ENCODE measurements at places on chromosomes 5 and 9.

DNA sequence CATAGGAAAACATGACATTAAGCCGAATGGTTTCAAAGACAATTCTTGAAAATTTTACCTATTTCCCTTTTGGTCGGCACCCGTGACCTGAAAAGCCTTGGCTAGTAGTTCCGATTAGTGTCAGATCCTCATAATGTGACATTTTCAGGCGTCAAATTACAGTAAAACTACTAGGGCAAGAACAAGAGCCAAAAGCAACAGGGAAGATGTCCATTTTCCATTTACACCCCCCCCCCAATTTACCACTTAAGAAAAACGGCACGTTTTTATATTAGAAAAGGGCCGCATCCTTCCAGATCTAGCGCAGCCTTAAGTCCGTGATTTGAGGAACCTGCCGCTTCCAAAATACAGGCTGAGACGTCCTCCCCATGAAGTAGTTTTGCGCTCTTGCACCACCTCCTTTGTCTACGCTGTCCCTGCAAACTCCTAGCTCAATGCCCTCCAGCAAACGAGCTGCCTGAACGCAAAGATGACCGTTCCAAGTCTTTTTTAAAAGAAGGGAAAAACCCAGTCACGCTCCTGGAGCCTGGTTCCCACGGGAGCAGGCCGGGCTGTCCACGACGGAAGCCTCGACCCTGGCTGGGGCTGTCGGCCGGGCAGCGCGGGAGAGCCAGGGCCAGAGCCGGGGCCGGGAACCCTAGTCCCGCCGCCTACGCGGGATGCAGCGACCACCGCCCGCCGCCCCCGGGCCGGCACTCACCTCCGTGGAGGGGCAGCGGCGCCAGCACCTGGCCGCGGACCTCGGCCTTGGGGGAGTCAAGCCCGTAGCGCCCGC, 616 bp downstream of the RNF130 start:
- DNase-seq: peak; percentile 28

- DNase-seq: no peak
Measured at GRCh38 chr9:87824216-87824875, 58.3 kb upstream of the SPATA31E1 start.

GRCh38 chr9:38405785-38406184, 13.3 kb downstream of the ALDH1B1 start:
- no peak for DNase-seq

DNA sequence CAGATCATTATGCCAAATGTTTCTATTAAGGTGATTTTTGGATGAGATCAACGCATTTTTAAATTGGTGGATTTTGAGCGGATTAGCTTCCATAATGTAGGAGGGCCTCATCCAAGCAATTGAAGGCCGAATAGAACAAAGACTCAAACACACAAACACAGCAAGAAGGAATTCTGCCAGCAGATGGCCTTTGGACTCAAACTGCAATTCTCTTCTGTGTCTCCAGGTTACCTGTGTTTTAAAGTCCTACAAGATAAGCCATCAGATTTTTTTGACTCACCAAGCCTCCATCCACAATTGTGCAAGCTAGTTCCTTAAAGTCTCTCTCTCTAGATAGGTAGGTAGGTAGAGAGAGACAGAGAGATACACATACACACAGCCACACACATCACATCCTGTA, 25.5 kb downstream of the CDH6 start:
- no peak for DNase-seq

- no peak for DNase-seq
Measured at GRCh38 chr5:138870611-138871010, 4.5 kb downstream of the LRRTM2 start.

GRCh38 chr9:4666042-4666699, at the start of gene SPATA6L:
Gene SPATA6L, minus strand, starts transcription at chr9:4666480. Its CDS starts 230 bp downstream, at chr9:4666250.
- DNase-seq: no peak

DNA sequence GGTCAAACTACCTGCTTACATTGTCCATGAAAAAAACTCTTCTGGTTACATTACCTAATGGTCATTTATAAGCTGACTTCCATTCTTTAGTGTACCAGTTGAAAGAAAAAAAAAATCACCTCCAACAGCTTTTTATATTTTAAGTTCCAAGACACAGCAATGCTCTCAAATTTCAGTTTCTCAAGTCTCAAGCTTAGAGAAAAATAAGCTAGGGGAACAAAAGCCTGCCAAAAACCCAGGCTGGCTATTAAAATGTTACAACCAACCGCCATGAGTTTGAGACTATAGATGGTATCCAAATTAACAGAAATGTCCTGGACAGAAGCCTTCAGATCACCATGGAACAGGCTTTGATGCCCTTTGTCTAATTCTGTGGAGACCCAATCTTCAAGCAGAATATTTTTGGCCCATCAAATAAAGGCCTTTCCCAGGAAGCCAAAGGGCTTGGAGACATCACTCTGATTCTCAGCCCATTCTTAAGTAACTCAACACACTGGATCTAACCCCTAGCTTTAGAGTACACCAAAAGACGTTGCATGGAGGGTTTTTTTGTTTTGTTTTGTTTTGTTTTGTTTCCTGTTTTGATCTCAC, 343.7 kb downstream of the GLIS3 start:
- DNase-seq: no peak

- DNase-seq: no peak
Measured at GRCh38 chr9:3549225-3549624, 23.4 kb upstream of the RFX3 start.

- no peak for DNase-seq
Measured at GRCh38 chr9:18422296-18423036, 51.5 kb upstream of the ADAMTSL1 start.

GRCh38 chr9:33676746-33677505, 118.4 kb upstream of the PRSS3 start:
- DNase-seq: peak; percentile 8

GRCh38 chr5:133311176-133311575, 259.4 kb downstream of the HSPA4 start:
- DNase-seq: no peak

- DNase-seq: no peak
Measured at GRCh38 chr5:149416987-149417710, 38.1 kb upstream of the IL17B start.

- no peak for DNase-seq
Measured at GRCh38 chr9:134643222-134643671, 1.6 kb downstream of the COL5A1 start.

DNA sequence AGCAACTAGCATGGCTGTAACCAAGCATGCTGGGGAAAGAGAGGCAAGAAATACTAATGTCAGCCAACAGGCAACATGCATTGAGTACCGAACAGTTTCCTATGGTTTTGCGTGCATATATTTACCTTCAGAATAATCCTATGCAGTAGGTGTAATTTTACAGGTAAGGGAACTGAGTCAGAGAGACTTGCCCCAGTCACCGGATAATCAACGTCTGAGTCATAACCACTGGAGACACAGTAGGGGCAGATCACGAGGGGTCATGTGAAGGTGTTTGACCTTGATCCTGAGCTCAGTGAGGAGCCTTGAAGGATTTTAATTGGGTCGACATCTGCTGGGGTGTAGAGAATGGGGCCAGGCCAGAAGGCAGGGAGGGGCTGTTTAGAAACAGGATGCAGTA, 13.4 kb upstream of the TSC1 start:
- DNase-seq: no peak

DNA sequence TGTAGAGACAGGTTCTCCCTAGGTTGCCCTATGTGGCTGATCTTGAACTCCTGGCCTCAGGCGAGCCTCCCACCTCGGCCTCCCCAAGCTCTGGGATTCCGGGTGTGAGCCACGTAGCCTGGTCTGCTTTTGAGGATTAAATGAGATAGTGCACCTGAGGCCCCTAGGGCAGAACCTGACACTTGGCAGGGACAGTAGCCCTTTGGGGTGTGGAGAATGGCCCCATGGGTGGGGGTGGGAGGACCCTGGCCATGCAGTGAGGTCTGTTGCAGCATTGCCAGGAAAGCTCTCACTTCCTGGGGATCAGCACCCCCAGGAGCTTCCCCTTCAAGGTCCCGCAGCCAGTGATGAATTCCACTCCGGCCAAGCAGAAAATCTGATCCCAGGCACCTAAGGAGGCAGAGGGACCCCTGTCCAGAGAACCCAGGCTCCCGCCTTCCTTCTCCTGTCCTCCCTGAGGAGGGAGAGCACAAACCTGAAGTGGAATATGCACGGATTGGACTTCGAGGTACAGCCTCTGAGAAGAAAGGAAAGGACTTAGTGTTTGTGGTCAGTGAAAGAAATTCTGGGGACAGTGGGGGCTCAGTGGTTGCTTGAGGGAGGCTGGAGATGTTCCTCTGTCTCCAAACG, 73.9 kb upstream of the UNC5A start:
- no peak for DNase-seq

GRCh38 chr5:18975624-18976023, 1012.4 kb downstream of the CDH18 start:
- DNase-seq: no peak

DNA sequence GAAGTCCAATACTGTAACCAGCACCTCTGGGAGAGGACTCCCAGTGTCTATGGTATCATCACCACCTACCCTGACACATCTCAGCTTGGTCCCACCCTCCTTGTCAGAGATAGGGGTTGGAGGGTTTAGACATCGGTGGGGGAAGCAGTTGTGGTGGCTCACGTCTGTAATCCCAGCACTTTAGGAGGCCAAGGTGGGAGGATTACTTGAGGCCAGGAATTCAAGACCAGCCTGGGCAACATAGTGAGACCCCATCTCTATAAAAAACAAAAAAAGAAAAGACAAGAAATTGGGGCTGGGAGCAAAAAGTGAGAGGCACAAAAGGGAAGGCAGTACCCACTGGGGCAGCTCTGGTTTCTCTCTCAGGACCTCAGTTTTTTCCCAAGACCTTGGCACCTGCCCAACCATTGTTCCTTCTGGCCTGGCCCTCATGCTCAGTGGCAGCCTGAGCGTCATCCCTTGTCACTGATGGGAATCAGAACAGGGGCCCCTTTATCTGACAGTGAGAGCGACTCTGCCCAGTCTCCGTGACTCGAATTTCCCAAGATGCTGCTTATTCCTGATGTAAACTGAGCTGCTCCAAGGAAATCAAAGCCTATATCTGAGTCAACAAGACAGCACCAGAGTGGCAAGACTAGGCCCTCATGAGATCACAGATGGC, 80.5 kb upstream of the HSPA9 start:
- no peak for DNase-seq
